ENCODE measurements at places on chromosomes 11 and 22.

GRCh38 chr22:29704528-29705285 is 15.1 kb upstream of the CABP7 start:
- no peak for DNase-seq

- DNase-seq: no peak
These were observed 38.4 kb downstream of the KCNQ1OT1 start for GRCh38 chr11:2661173-2662023.

GRCh38 chr22:47597041-47597440 is 834.6 kb downstream of the TBC1D22A start:
- no peak for DNase-seq

DNA sequence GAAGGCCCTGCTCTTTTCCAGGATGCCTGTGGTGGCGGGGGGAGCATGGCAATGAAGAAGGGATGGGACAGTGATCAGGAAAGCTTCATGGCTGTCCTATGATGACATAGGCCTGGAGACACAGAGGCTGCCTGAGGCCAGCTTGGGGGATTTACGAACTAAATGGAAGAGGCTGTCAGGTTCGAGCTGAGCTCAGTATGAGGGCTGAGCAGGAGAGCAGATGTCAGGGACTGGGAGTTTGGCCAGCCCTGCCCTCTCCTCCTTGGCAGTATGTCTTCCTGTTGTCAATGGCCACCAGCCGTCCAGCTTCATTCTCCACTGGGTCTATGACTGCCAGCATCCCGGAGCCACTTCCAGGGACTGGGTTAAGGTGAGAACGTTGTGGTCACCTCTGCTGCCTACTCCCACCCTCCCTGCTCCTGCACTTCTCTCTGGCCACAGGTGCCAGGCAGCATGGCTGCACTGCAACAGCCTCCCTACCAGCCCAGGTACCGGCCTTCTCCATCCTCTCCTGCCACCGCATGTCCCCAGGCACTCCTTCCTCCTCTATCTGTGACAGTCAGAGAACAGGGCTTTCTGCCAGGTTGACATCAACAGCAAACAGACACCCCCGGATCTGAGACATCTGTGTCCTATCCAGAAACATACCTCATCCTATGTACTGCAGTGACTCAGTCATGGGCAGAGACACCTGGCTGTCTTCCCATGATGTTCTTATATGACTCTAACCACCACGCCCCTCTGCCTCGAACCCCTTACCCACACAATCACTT is 75.1 kb downstream of the KIRREL3 start:
- no peak for DNase-seq

- DNase-seq: no peak
These were observed 89.0 kb upstream of the GRK3 start for GRCh38 chr22:25475257-25476022.

DNA sequence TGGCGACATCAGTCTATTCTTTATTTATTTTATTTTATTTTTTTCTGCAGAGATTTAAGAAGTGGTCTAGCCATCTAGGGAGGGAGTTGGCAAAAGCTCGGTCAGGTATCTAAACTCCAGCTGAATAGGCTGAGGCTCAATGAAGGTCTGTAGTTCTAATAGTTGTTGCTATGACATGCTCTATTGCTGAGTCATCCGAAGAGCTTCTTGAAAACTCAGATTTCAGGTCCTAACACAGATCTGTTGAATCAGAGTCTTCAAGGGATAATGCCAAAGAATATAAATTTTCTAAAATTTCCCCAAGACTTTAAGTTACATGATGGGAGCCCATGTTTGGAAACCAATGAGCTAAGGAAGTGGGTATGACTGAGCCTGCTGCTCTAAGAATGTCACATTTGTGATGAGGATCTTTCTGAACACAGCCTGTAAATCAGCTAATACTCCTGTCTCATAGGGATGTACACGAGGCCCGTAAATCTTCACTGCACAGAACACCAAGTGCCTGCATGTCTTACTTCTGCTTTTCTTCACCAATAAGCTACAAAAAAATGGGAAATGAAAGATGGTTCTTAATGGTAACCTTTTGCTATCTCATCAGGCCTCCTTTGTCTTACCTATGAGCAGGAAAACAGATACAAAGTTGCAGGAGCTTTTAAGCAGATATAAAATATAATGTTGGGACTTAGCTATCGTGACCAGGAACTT is 901.4 kb upstream of the API5 start:
- no peak for DNase-seq

DNA sequence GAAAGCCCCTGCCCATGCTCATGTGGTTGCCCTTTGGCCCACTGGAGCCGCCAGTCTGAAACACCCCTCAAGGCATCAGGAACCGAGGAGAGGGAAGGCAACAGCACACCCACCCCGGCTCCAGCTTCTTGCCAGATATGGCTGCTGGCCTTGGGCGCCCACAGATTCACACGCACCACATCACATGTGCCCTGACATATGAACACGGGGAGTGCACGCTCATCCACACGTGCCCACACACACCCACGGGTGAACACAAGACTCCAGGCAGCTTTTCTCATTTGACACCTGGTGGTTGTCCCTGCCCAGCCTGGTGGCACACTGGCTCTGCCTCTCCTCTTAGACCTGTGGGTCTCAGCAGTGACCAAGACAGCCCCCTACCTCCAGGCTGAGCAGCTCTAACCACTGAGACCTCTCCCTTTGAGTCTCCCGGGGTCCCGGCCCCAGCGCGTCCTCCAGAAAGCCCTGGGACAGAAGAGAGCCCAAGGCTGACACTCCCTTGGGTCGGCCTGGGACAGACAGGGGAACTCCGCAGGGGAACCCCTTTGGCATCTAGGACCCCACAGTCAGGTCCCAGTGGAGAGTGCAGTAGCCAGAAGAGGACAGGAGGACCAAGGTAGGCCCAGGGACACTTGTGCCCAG is 2.7 kb upstream of the MAPK12 start:
- no peak for DNase-seq

GRCh38 chr11:46242041-46242951 is 35.2 kb upstream of the CREB3L1 start:
- DNase-seq: no peak

- DNase-seq: no peak
These were observed 12.7 kb upstream of the TMEM218 start for GRCh38 chr11:125123947-125124617.

- DNase-seq: no peak
These were observed 10.8 kb upstream of the CD81 start for GRCh38 chr11:2366276-2366675.

DNA sequence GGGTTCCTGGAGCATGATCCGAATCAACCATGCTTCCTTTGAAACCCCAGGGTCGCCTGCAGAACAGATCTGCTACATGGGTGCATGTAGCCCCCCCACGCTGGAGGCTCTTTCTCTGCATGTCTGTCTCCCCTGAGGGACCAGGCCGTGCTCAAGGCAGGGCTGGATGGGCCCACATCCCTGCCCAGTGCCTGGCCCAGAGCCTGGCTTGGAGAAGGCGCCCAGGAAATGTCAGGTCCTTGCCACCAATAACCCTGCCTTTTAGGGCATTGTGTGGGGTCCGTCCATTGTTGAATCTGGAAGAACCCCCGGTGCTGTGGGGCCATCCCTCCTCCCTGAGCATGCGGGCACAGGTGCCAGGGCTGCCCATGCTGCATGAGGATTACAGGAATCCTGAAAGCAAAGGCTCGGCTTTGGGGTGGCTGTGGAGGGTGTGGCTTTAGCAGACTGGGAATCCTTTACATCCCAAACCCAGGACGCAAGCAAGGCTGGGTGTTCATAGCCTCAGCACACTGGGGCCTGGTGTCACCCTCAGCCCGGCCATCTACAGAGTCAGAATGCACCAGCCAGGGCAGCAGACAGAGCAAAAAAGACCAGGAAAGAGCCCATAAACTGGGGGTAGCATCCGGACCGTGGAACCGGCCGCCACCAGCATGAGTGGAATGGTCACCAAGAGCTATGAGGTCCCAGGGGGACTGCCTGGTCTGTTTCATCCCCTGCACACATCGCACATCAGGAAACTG is 48.2 kb downstream of the RTL6 start:
- no peak for DNase-seq

All from AG09309 (cell line).